ENCODE measurements at places on chromosomes 7 and 10. TPM values are rescaled to one million over a fixed set of nuclear protein-coding genes. Genes with fewer than 3 reads are reported as not detected.

MRC1 gene
- 1.2 TPM for total RNA-seq

ERVW-1 gene
- total RNA-seq = 0.16 TPM

SLC13A1 gene
- total RNA-seq = not detected

CROT gene
- 16.9 TPM for total RNA-seq

GPR26 gene
- total RNA-seq = not detected

ZNF425 gene
- total RNA-seq = 2.7 TPM

CUBN gene
- total RNA-seq = 9.5 TPM

ACSM6 gene
- not detected for total RNA-seq

DAGLB gene
- 75.4 TPM for total RNA-seq

CCSER2 gene
- 95.1 TPM for total RNA-seq

FANK1 gene
- total RNA-seq = 0.96 TPM

GNAT3 gene
- total RNA-seq = not detected

ZNF117 gene
- total RNA-seq = 5.9 TPM

FAM25G gene
- total RNA-seq = not detected

- no peak overlapping the region for H3K4me3 ChIP-seq
- no peak overlapping the region for H3K27ac ChIP-seq
- H3K27me3 ChIP-seq = peaks cover 4% of the 10 kb centered on the region
- DNase-seq = no peak
- no peaks in the 10 kb centered on the region for H3K36me3 ChIP-seq
These were observed 311.5 kb downstream of the REEP3 start for GRCh38 chr10:63832686-63833085.

GRCh38 chr10:78605800-78606350 lies 462.9 kb upstream of the ZMIZ1 start:
- no peak for DNase-seq
- no peak overlapping the region for H3K27ac ChIP-seq
- peaks cover 4% of the 10 kb centered on the region for H3K27me3 ChIP-seq
- no peak overlapping the region for H3K4me3 ChIP-seq
- H3K4me1 ChIP-seq = no peaks in the 10 kb centered on the region

GRCh38 chr10:44882166-44882720 lies 28.9 kb upstream of the TMEM72 start:
- H3K27me3 ChIP-seq = peaks cover 12% of the 10 kb centered on the region
- H3K4me1 ChIP-seq = peaks cover 13% of the 10 kb centered on the region
- H3K27ac ChIP-seq = no peak overlapping the region
- H3K4me3 ChIP-seq = no peak overlapping the region

GRCh38 chr7:36896956-36897590 lies 172.8 kb upstream of the AOAH start:
- no peak overlapping the region for H3K27ac ChIP-seq
- no peak for DNase-seq
- peaks cover 41% of the 10 kb centered on the region for H3K36me3 ChIP-seq
- no peaks in the 10 kb centered on the region for H3K27me3 ChIP-seq
- H3K4me1 ChIP-seq = peaks cover 23% of the 10 kb centered on the region
- H3K4me3 ChIP-seq = no peak overlapping the region

DNA sequence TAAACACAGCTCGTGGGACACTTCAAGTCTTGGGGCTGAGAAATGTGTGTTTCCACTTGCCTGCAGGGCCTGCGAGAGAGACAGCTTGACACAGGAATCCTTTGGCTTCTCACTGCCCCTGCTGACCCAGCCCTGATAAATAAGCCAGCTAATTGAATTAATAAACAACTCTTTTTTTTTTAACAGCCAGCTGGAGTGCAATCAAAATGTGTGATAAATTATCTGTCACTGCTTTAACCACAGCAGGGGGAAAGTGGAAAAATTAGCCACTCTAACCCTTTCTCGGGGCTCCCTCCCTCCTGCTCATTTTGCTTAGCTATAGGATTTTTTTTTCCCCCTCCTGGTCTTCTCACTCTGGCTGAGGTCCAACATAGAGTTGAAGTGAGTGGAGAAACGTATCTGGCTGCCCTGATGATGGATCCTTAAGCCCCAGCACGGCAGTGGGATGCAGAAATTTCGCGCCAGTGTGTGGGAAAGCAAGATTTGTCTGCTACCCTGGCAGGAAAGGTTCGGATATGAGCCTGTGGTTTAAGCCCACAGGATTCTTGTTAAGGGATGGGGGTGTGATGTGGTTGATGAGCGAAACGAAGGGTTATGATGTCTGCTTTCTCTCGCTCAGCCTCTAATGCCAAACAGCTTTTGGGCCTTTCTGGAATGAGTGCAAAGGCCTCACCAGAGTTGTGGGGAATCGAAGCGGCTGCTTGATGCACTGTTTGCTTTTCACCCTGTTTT lies 173.8 kb downstream of the TRIL start:
- H3K4me1 ChIP-seq = peaks cover 2% of the 10 kb centered on the region
- H3K27me3 ChIP-seq = peaks cover 1% of the 10 kb centered on the region
- no peaks in the 10 kb centered on the region for H3K36me3 ChIP-seq
- H3K4me3 ChIP-seq = no peak overlapping the region

GRCh38 chr10:79411546-79412495 lies 33.6 kb downstream of the ZCCHC24 start:
- no peaks in the 10 kb centered on the region for H3K36me3 ChIP-seq
- no peaks in the 10 kb centered on the region for H3K4me1 ChIP-seq
- H3K27ac ChIP-seq = no peak overlapping the region
- H3K4me3 ChIP-seq = no peak overlapping the region
- no peaks in the 10 kb centered on the region for H3K27me3 ChIP-seq
- DNase-seq = no peak

- peaks cover 7% of the 10 kb centered on the region for H3K36me3 ChIP-seq
- peaks cover 4% of the 10 kb centered on the region for H3K4me1 ChIP-seq
- peaks cover 41% of the 10 kb centered on the region for H3K27me3 ChIP-seq
- peak overlapping the region; percentile 9 for H3K4me3 ChIP-seq
- DNase-seq = no peak
These were observed 14.7 kb upstream of the CPXM2 start for GRCh38 chr10:123906296-123906695.

GRCh38 chr7:132122901-132123300 lies 453.4 kb downstream of the PLXNA4 start:
- H3K27me3 ChIP-seq = peaks cover 13% of the 10 kb centered on the region
- peaks cover 2% of the 10 kb centered on the region for H3K4me1 ChIP-seq
- no peak overlapping the region for H3K27ac ChIP-seq

GRCh38 chr7:101664436-101664835 lies 35.3 kb upstream of the MYL10 start:
- DNase-seq = no peak
- no peaks in the 10 kb centered on the region for H3K27me3 ChIP-seq
- no peak overlapping the region for H3K27ac ChIP-seq
- H3K4me3 ChIP-seq = no peak overlapping the region
- peaks cover 5% of the 10 kb centered on the region for H3K36me3 ChIP-seq
- H3K4me1 ChIP-seq = no peaks in the 10 kb centered on the region

GRCh38 chr7:37833818-37834146 lies 14.6 kb upstream of the NME8 start:
- no peak overlapping the region for H3K4me3 ChIP-seq
- no peaks in the 10 kb centered on the region for H3K27me3 ChIP-seq
- peaks cover 11% of the 10 kb centered on the region for H3K4me1 ChIP-seq
- no peak overlapping the region for H3K27ac ChIP-seq
- no peaks in the 10 kb centered on the region for H3K36me3 ChIP-seq

GRCh38 chr10:100186253-100187212 lies 704 bp upstream of the ERLIN1 start:
- peak overlapping the region; percentile 99 for H3K4me3 ChIP-seq
- no peak for DNase-seq
- H3K27ac ChIP-seq = peak overlapping the region; percentile 92
- H3K36me3 ChIP-seq = peaks cover 45% of the 10 kb centered on the region
- peaks cover 21% of the 10 kb centered on the region for H3K4me1 ChIP-seq

DNA sequence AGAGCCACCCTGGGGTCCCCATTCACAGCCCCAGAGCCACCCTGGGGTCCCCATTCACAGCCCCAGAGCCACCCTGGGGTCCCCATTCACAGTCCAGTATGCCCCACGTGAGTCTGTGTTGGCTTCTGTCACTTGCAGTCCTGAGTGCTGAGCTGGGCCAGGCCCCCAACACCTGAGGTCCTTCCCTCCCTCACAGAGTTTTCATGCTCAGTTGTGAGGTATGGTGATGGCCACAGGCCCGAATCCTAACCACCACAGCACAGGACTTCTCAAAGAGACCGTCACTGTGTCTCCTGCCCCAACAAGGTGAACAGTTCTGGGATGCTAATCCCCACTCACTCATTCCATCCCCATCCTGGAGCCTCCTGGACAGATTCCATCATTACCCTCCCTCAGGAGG lies 239.2 kb downstream of the PTPRN2 start:
- H3K4me3 ChIP-seq = no peak overlapping the region
- H3K27ac ChIP-seq = no peak overlapping the region
- no peaks in the 10 kb centered on the region for H3K4me1 ChIP-seq
- H3K36me3 ChIP-seq = no peaks in the 10 kb centered on the region
- peaks cover 13% of the 10 kb centered on the region for H3K27me3 ChIP-seq
- no peak for DNase-seq

DNA sequence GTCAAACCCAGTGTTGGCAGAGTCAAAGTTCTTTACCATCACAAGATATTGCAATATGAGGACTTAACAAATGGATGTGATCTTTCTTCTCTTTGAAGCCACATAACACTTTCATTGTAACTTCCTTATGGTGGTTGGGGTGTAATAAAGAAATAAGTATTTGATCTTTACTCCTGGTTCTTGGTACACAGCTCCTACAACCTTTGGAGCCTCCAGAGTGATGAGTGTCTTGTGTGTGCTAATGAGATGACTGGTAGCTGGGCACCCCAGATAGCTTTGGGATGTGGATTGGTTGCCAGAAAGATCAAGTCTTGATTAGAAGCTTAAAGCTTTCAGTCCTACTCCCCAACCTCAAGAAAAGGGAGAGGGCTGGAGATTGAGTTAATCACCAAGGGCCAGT lies 31.1 kb upstream of the YAE1 start:
- no peak for DNase-seq
- no peak overlapping the region for H3K4me3 ChIP-seq
- no peaks in the 10 kb centered on the region for H3K4me1 ChIP-seq

GRCh38 chr7:156032973-156033372 lies 220.7 kb upstream of the SHH start:
- H3K27me3 ChIP-seq = peaks cover 10% of the 10 kb centered on the region
- no peak overlapping the region for H3K27ac ChIP-seq
- peaks cover 4% of the 10 kb centered on the region for H3K4me1 ChIP-seq
- no peak overlapping the region for H3K4me3 ChIP-seq

DNA sequence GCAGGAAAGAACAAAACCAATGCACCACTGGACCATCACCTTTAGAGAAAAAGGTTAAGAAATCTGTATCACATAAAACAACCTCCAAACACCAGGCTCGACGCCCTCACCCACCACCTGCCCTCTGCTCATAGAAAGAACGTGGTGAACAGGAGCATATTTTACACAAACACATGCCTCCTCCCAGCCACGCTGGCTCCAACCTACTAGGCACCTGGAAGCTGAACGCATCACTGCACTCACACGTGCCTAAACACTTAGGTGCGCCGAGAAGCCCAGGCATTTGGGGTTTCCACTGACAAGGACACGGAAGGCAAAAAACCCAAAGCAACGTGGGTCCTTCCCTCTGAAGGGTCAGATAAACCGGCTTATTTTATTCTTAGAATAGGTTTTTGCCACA lies 56.0 kb downstream of the PTPRN2 start:
- peaks cover 4% of the 10 kb centered on the region for H3K27me3 ChIP-seq
- DNase-seq = no peak
- H3K27ac ChIP-seq = no peak overlapping the region
- H3K36me3 ChIP-seq = no peaks in the 10 kb centered on the region
- no peaks in the 10 kb centered on the region for H3K4me1 ChIP-seq

- H3K4me3 ChIP-seq = no peak overlapping the region
- peaks cover 4% of the 10 kb centered on the region for H3K27me3 ChIP-seq
These were observed 249.1 kb upstream of the PITRM1 start for GRCh38 chr10:3421537-3422257.

GRCh38 chr7:140734729-140735128 lies 38.2 kb downstream of the NDUFB2 start:
- no peak overlapping the region for H3K4me3 ChIP-seq
- H3K27me3 ChIP-seq = no peaks in the 10 kb centered on the region
- no peaks in the 10 kb centered on the region for H3K4me1 ChIP-seq
- peaks cover 20% of the 10 kb centered on the region for H3K36me3 ChIP-seq
- no peak overlapping the region for H3K27ac ChIP-seq

DNA sequence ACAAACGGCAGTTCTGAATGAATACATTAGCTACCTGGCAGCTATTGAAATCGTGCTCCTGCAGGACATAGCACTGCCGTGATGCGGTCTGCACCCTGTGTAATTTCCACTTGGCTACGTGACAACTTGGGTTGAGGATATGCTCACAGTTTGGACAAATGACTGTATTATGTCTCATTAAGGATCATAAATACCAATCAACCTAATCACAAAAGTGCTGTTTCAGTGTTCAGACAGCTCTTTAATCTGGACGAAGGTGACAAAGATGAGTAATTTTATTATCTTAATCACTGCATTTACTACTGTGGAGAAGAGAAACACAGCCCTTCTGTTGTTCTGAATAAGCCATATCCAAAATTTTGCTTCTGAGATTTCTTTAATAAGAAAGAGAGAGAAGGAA lies 210.8 kb upstream of the PFKP start:
- no peak overlapping the region for H3K4me3 ChIP-seq
- H3K36me3 ChIP-seq = no peaks in the 10 kb centered on the region
- H3K4me1 ChIP-seq = no peaks in the 10 kb centered on the region
- no peak overlapping the region for H3K27ac ChIP-seq
- no peak for DNase-seq

- DNase-seq = no peak
- H3K4me3 ChIP-seq = no peak overlapping the region
- peaks cover 12% of the 10 kb centered on the region for H3K27me3 ChIP-seq
These were observed 94.7 kb upstream of the IMMP2L start for GRCh38 chr7:111657018-111657417.

- DNase-seq = no peak
- peaks cover 5% of the 10 kb centered on the region for H3K27me3 ChIP-seq
- H3K4me1 ChIP-seq = no peaks in the 10 kb centered on the region
These were observed 390.0 kb downstream of the ARL4A start for GRCh38 chr7:13077466-13077865.

GRCh38 chr7:157615101-157615817 lies 278.5 kb downstream of the DNAJB6 start:
- H3K36me3 ChIP-seq = no peaks in the 10 kb centered on the region
- peak overlapping the region; percentile 82 for H3K27ac ChIP-seq
- no peak overlapping the region for H3K4me3 ChIP-seq

- DNase-seq = no peak
- no peaks in the 10 kb centered on the region for H3K27me3 ChIP-seq
- H3K4me1 ChIP-seq = no peaks in the 10 kb centered on the region
- no peak overlapping the region for H3K27ac ChIP-seq
- no peaks in the 10 kb centered on the region for H3K36me3 ChIP-seq
These were observed 191.7 kb downstream of the TCERG1L start for GRCh38 chr10:131119626-131120355.

GRCh38 chr10:98045785-98046389 lies 15.5 kb upstream of the CRTAC1 start:
- DNase-seq = peak; percentile 72
- no peak overlapping the region for H3K4me3 ChIP-seq
- H3K27ac ChIP-seq = no peak overlapping the region
- H3K4me1 ChIP-seq = peaks cover 4% of the 10 kb centered on the region

DNA sequence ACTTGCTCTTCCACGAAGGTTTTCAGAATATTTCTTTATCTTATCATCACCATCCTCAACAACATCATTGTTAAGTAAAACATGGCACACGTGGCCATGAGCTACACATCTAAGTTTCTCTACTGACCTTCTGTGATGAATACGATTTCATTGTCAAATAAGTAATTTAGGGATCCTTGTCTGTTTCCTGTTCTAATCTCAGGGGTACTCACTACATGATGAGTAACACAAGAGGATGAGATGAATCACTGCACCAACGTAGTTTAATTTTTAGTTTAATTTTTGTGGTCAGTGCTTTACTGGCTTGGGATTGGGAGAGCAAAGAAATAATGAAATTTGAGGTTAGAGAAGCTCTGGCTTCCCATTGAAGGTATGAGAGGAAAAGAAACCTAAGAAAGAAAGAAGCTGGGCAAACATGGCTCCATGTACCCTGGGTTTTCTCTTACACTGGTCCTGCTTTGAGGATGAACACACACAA lies 461.9 kb upstream of the KLF6 start:
- H3K4me1 ChIP-seq = peaks cover 6% of the 10 kb centered on the region
- H3K27ac ChIP-seq = no peak overlapping the region
- peaks cover 2% of the 10 kb centered on the region for H3K27me3 ChIP-seq
- no peak for DNase-seq
- H3K4me3 ChIP-seq = no peak overlapping the region
